ENCODE measurements at places on chromosomes 4 and X.

GRCh38 chr4:80336582-80336981 lies 1.1 kb downstream of the CFAP299 start:
- DNase-seq = peak; percentile 60

DNA sequence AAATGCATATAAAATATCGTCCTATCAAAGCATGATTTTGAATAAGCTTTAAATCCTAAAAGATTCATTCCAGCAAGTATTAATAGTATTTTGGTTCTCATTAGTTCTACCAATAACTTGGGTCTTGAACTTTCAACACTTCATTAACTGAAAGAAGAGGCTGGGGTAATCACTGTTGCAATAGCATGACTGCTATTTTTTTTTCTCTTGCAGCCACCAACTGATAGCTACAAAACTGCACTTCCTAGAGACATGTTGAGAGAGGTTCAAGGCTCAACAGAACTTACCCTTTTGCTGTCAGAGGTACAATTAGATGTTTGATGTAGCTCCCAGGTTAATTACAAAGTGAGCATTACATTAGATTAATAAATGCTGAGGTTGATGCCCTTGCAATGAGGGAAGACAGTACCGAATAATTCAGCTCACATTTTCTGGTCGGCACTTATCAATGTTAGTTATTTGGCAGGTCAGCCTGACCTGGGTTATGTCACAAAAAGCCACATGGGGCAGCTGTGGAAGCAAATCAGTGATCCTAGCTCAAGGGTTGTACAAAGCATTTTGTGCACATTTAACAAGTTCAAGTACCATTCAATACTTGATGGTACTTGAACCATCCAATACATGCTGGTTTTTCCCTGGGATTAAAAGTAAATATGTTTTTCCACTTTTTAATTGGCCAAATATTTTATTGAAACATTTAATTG lies 29.9 kb upstream of the TET2 start:
- DNase-seq = no peak

DNA sequence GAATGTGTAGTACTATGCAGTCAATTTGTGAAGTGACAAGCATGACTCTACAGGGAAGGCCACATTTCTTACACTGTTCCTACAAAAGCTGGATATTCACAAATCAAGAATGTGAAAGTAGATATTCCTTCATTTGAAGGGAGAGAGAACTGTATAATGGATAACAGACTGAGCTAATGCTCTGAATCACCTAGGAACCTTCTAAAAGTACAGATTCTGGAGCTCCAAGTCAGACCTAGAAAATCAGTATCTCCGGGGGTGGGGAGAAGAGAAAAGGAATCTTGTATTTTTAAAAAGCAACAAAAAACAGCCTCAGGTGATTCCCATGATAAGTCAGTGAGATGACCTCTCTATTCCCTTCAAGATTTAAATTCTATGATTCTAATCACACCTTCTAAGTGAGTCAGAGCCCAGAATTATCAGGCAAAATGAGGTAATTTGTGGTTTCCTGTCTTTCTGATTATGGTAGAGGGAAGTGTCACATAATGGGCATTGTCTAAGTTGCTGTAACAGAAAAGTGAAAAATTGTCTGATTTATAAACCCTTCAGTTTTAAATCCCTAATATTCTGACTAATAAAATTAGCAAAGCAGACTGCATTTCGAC lies 80.9 kb downstream of the IL21 start:
- DNase-seq = no peak

DNA sequence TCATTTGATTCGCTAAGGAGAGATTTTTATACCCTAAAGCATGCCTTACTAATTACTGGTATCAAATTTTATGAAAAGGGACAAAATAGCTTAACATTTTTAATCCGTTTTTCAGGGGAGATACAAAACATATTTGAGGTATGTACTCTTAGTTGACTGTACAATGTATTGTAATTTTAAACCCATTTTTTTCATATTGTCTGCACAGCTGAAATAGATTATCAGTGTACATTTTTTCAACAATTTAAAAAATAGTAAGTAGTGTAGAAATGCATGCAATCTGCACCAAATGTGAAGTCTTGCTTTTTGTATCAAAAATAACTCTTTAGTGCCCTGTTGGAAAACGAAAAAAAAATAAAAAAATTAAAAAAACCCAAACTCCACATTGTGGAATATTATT lies 82.2 kb downstream of the TENM3 start:
- DNase-seq = no peak

DNA sequence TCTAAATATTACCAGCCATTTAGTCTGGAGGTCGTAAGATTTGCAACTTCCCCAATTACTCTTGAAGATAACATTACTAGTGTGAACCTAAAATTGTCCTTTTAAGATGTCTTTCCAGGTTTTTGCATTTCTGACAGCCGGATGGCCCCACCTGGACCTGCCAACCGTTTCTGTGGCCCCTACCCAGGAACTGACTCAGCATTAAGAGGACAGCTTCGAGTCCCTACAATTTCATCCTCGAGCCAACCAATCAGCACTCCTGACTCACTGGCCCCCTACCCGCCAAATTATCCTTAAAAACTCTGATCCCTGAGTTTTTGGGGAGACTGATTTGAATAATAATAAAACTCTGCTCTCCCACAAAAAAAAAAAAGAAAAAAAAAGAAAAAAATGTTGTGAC lies 112.0 kb downstream of the SCLT1 start:
- no peak for DNase-seq

- DNase-seq = no peak
These were observed 5.4 kb downstream of the DAPP1 start for GRCh38 chr4:99821918-99822503.

DNA sequence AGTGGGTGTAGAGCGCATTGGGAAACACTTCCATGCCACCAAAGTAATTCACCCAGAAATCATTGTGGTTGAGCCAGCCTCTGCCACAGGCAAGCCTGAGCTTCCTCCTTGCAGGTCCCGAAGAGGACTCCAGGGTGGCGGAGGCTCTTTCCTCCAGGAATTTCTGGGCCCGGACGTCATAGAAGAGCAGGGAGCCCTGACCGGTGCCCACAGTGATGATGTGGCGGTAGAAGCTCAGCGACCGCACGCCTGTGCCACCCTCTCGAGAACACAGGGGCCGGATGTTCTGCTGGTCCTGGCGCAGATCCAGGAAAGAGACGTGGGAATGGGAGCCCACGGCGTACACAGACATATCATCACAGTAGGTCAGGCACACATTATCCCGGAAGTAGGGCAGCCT lies 1.3 kb downstream of the DCAF12L1 start:
- DNase-seq = no peak

DNA sequence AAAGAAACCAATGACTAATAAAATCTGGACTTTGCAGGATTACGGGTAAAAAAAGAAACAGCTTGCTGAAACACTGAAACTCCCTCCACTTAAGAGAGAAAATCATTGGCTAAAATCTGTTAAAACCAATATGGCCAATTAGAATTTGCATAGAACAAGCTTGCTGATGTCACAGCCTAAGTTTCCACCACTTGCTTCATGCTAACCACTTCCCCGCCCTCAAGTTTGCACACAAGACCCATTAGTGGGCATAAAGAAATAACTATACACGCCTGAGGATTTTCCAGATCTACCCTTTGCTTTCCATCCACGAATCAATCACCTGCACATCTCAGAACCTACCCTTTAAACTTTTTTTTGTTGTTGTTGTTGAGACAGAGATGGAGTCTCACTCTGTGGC lies 42.7 kb upstream of the PHEX start:
- DNase-seq = no peak

DNA sequence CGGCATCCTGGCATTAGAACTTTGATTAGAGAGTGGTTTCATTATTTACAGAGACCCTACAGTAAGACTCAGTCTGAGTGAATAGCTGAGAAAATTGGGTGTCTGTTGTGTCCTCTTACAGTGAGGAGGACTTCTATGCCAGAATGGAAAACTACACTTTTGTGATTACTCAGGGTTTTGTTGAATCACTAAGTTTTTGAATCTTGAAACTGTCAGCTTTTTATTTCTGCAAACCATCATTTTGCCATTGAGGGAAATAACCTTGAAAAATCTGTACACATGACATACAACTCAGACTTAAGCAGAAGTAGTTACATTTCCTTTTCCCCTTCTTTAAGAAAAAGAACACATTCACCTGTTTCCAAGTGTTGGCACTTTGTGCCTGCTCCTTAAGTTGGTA lies 117.6 kb upstream of the RASGEF1B start:
- no peak for DNase-seq

All from brain (organoid and tissue), 16 donors.